ENCODE measurements at places on chromosomes 11 and 22.

DNA sequence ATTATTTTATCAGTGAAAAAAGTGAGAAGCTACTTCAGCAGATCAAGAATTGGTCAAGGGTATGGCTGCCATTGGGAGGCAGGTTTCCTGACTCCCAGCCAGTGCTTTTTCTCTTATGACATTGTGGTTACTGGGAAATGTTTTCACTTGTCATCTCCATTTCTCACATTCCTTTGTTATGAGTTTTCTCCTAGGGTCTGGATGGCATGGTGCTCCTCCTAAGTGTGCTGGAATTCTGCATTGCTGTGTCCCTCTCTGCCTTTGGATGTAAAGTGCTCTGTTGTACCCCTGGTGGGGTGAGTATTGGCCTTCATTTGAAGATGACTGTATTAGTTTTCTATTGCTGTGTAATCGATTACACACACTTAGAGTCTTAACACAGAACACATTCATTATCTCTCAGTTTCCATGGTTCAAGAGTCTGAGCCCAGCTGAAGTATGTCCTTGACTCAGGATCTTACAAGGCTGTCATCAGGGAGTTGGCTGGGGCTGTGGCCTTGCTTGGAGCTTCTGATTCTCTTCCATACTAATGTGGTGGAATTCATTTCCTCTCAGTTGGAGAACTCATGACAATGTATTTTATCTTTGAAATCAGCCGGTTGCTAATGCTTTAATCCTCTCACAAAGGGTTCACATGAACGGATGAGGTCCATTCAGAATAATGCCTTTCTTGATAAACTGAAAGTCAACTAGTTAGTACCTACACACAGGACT lies 21.0 kb upstream of the MS4A6E start:
- DNase-seq = peak; percentile 70

- DNase-seq = no peak
These were observed 25.8 kb downstream of the TPCN2 start for GRCh38 chr11:69074375-69075140.

- DNase-seq = no peak
These were observed 3.9 kb upstream of the MYH9 start for GRCh38 chr22:36391638-36392037.

DNA sequence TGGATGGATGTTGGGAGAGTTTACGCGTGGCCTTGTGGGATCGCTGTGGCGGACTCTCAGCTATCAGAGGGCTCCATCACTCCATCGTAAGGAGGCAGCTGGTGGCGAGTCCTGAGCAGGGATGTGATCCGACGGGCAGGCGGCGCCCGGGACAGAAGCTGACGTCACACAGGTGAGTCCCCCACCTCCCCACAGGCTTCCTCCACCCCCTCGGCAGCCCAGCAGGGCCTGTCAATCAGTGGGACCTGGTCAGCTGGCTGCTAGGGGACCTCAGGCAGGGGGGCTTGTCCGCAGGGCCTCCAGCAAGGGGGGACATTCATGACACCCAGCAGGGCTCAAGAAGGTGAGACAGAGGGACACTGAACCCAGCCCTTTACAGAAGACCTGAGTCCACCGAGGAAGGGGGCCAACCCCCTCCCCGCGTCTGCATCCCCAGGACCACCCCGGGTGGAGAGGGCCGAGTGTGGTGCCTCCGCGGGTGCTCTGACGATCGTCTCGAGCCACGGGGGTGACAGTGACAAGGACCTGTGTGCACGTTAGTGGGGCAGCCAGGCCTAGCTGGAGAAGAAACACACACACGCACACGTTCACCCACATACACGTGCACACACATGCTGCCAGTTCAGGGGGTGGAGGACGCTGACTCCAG lies 7.1 kb downstream of the HRAS start:
- DNase-seq = no peak

DNA sequence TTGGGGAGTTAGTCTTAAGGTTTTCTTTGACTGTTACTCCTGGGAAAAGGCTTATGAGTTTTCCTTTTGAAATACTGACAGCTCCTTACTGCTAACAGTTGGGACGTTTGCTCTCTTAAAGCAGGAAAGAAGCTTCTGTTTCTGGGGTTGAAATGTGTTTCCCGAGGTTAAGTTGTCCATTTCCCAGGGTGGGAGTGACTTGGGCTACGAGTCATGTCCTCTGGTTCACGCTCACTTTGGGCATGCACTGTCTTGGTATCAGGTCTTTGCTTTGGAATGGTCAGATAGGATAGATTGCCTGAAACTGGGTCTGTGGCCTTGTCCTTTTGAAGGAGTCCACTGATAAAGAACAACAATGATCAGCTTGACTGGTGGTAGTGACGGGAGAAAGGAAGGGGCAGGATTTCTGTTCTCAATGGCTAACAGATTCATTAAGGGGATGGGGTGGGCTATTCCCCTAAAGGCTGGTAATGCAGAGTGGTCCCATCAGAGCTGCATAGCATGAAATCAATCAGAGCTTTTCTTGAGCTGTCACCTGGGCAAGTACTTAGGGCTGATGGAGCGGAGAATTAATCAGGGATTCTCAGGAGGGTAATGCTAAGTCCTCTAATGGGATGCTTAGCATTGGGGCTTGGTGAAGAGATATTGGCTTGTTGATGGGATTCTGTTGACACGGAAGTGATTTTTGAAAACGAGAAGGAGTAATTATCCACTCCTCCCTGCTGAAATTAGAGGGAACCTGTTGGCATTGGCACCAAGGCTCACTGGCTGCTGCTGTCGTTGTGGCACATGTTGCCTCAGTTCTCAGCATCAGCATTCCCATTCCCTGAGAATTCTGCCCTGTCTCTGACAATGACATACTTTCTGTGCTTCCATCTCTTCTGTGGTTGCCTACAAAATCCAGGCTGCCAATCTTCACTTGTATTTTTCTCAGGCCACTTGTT lies 81.6 kb downstream of the TEAD1 start:
- DNase-seq = peak; percentile 69

- no peak for DNase-seq
These were observed 1.1 kb upstream of the CD81 start for GRCh38 chr11:2375964-2376551.

GRCh38 chr22:24066260-24066659 lies 55.2 kb downstream of the CABIN1 start:
- DNase-seq = no peak

DNA sequence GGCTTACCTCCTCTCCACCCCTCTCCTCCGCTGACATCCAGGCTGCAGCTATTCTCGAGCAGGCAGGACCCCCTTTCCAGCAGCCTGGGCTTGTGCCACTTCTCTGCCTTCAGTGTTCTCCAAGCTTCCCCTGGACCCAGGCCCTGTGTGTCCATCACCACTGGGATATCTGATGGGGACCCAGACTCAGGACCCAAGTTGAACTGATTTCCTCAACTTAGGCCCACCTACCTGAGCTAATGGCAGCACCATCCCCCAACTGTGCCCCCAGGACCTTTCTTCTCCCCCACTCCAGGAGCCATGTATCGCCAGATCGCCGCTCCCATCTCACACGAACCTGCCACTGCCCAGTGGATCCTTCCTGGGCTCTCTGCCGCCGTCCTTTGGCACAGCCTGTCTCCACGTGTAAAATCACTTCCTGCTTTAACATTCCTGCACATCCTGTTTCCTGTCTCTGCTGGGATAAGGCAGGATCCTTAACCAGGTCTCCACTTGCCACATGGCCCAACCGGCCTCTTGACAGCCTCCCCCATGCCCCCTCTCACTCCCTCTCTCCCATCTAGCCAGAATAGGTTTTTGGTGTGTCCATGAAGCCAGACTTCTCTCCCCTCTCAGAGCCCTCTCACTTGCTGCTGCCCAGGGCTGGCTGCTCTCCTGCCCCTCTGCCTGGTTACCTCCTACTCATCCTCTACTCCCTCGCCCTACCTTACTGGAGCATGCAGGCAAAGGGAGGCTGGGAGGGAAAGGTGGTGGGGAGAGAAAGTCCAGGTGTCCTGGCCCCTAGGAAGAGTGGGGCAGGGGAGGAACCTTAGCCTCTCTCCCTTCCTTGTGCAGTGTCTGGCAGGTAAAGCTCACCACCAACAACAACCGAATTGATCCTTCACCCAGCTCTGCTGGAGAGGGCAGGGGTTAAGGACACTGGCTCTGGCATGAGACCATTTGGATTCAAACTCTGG lies 9.4 kb downstream of the SPATA19 start:
- DNase-seq = no peak

DNA sequence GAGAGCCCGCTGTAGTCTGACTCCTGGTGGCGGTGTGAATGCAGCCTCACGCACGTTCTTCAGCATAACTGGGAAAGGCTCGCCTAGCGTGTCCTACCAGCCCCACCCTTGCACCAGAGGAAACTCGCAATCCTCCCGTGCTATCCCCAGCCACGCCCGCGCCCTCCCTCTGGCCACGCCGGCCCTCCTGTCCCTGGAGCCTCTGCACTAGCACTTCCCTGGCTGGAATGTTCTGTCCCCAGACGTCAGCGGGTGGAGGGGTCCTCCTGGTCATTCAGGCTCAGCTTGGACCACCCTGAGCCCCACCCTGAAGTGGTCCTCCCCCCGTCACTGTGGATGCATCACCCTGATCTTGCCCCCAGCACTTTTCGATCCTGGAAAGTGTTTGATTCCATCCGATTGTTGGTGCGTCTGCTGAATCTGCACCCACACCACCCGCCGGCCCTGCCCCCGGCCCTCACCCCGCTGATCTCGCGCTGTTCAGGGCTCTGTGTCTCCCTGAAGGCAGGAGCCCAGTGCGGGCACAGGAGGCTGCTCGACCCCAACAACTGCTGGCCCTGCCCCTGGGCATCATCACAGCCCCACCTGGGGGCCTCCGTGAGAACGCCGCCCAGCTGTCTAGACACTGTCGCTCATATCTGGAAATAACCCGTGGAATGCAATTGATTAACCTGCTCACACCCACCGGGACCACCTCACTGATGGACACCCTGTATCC lies 437.0 kb downstream of the TBC1D22A start:
- DNase-seq = no peak

- DNase-seq = no peak
These were observed 6.2 kb downstream of the MS4A10 start for GRCh38 chr11:60791153-60791933.

DNA sequence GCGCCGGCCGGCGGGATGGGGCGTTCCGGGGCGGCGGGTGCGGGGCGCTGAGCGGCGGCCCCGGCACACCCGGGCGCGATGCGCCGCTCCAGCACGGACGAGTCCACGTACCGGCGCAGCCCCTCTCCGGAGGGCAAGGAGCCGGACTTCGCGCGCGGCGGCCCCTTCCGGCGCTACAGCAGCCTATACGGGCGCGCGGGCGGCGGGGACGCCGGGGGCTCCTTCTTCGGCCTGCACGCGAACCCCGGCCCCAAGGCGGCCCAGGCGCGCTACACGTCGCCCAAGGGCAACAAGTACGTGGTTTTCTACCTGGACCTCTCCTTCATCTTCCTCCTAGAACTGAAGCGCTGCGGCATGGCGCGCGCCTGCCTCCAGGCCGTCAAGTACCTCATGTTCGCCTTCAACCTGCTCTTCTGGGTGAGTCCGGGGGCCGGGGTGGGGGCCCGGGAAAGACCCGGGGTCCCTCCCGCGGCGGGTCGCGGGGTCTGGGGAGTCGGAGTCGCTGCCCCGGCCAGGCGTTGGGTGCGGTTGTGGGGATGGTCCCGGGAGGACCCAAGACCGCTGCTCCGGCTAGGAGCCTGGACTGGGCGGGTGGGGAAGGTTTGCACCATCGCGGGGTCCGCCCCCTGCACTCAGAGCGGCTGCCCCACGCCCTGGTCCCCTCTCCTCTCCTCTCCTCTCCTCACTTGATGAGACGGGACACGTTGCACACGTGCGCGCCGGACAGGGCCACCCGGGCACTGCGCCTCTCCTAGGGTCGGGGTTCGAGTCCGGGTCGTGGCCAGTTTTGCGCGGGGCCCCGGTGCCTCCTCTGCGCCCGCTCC lies 7.5 kb downstream of the TSPAN4 start:
- DNase-seq = no peak

- DNase-seq = peak; percentile 85
These were observed 112.8 kb upstream of the CADM1 start for GRCh38 chr11:115616971-115617370.

- peak; percentile 87 for DNase-seq
These were observed 5.0 kb downstream of the IGSF22 start for GRCh38 chr11:18720808-18721560.

- no peak for DNase-seq
These were observed 21.0 kb upstream of the SERPIND1 start for GRCh38 chr22:20752873-20753272.

- DNase-seq = no peak
These were observed 42.8 kb downstream of the TNRC6B start for GRCh38 chr22:40220316-40221054.

DNA sequence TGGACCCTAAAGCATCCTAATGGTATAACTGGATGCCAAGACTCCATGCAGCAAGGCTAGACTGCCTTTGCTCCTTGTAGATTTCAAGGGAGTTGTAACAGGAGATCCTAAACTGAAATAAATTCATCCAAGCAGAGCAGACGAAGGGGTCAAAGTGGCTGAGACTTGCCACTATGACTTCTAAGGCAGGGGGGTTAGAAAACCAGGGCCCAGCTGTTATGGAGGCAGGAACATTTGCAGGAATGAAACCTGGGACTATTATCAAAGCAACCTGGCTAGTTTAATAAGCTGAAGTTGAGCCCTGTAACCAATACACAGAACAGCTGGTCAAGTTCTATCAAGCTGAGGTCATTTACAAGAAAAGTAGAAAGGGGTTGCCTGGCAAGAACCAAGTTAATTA lies 122.2 kb upstream of the TRPC6 start:
- DNase-seq = no peak

DNA sequence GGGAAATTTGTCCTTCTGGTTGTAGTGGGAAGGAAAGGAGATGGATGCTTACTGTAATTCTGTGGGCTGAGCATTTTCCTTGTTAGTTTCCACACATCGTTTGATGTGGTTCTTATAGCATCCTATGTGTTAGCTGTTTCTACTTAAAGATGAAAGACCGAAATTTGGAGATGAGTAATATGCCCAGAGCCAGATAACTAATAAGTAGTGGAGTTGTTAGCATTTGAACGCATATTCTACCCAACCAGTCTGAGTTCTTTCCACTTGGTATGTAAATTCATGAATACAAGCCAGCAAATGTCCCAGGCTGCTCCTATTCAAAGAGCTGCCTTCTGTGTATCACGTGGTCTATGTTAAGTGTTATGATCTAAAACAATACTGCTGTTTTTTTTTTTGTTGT lies 14.6 kb downstream of the SPECC1L start:
- peak; percentile 16 for DNase-seq

DNA sequence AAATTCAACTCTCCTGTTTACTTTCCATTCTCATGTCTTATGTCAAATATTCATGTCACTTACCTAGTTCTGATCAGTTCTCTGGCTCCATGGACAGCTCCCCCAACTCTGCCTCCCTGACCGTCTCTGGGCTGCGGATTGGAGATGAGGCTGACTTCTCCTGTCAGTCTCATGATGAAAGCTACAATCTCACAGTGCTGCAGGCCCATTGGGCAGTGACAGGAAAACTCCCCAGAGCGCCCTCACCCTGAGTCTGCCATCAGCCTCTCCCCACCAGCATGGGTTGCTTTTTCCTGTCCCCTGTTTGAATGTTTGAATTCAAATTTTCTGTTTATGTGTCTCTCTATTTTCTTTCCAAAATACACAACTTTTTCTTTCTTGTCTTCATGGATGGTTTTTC lies 63.8 kb upstream of the TOP3B start:
- no peak for DNase-seq

- no peak for DNase-seq
These were observed 101.4 kb downstream of the ZBTB16 start for GRCh38 chr11:114160894-114161293.

GRCh38 chr11:60782393-60783140 lies 2.6 kb upstream of the MS4A10 start:
- no peak for DNase-seq
